Osteoblast (primary cell): ENCODE measurements at places on chromosomes 5 and 9. TPM values are rescaled to one million over a fixed set of nuclear protein-coding genes. Genes with fewer than 3 reads are reported as not detected.

The C5orf46 gene
- not detected in 2 replicates for total RNA-seq

The PCDHGB7 gene
- total RNA-seq = 18.5 and 19.2 TPM in 2 replicates

The LCN1 gene
- total RNA-seq = not detected in 2 replicates

The GRXCR2 gene
- not detected in 2 replicates for total RNA-seq

The C9orf50 gene
- under 0.01 and 0.36 TPM in 2 replicates for total RNA-seq

The TNFAIP8 gene
- 23.2 and 26.2 TPM in 2 replicates for total RNA-seq

The GRK6 gene
- 18.3 and 19.2 TPM in 2 replicates for total RNA-seq

The CACFD1 gene
- 8.0 and 9.0 TPM in 2 replicates for total RNA-seq

The PHF24 gene
- under 0.01 TPM in 1 of 2 replicates, not detected in the other for total RNA-seq

The MCC gene
- total RNA-seq = 40.1 and 45.6 TPM in 2 replicates

The CKMT2 gene
- total RNA-seq = 0.88 and 1.4 TPM in 2 replicates

The SPATA9 gene
- total RNA-seq = 0.36 and 1.2 TPM in 2 replicates

The FBXL7 gene
- total RNA-seq = 13.4 and 14.4 TPM in 2 replicates

The GABRG2 gene
- total RNA-seq = not detected in 2 replicates

The BHMT gene
- not detected in 2 replicates for total RNA-seq

The CAMLG gene
- 47.8 and 56.0 TPM in 2 replicates for total RNA-seq

The NR2F1-AS1 gene
- 15.9 and 17.4 TPM in 2 replicates for total RNA-seq

The PCDHA12 gene
- under 0.01 and 0.36 TPM in 2 replicates for total RNA-seq

The TIFAB gene
- not detected in 2 replicates for total RNA-seq

The IFNA13 gene
- total RNA-seq = not detected in 2 replicates

The VLDLR gene
- 5.3 and 10.1 TPM in 2 replicates for total RNA-seq

The SOX30 gene
- total RNA-seq = under 0.01 TPM in 2 replicates

The PCDHB9 gene
- 1.2 and 1.8 TPM in 2 replicates for total RNA-seq

The SPINK1 gene
- not detected in 2 replicates for total RNA-seq

The PCDHAC1 gene
- total RNA-seq = 0.29 and 0.36 TPM in 2 replicates

The FBP1 gene
- 0.72 TPM in 1 of 2 replicates, not detected in the other for total RNA-seq

The TMEM252 gene
- not detected in 2 replicates for total RNA-seq

The CDO1 gene
- total RNA-seq = 8.0 and 8.3 TPM in 2 replicates

The PRR16 gene
- total RNA-seq = 30.4 and 36.2 TPM in 2 replicates

The GLDC gene
- 0.72 and 2.4 TPM in 2 replicates for total RNA-seq

The ADAMTSL2 gene
- under 0.01 and 0.29 TPM in 2 replicates for total RNA-seq

The GPR150 gene
- total RNA-seq = 0.29 and 0.36 TPM in 2 replicates

The TSLP gene
- total RNA-seq = 0.88 and 1.1 TPM in 2 replicates

The PCDHGA12 gene
- total RNA-seq = 20.6 and 33.6 TPM in 2 replicates

The LRRC19 gene
- total RNA-seq = under 0.01 TPM in 2 replicates

The OR1J2 gene
- 0.29 TPM in 1 of 2 replicates, not detected in the other for total RNA-seq

The LCN10 gene
- not detected in 2 replicates for total RNA-seq

The CENPP gene
- total RNA-seq = 4.7 and 5.4 TPM in 2 replicates

The EGR1 gene
- 2.2 and 2.7 TPM in 2 replicates for total RNA-seq

The KIAA0825 gene
- total RNA-seq = 8.0 and 10.0 TPM in 2 replicates

The SAPCD2 gene
- 0.88 and 1.1 TPM in 2 replicates for total RNA-seq

The IL3 gene
- not detected in 2 replicates for total RNA-seq

The KCNV2 gene
- total RNA-seq = not detected in 2 replicates
